ENCODE measurements at places on chromosomes 4 and X. TPM values are rescaled to one million over a fixed set of nuclear protein-coding genes. Genes with fewer than 3 reads are reported as not detected.

Gene CT83
- 0.83 TPM for total RNA-seq

Gene XAGE2
- total RNA-seq: not detected

Gene NPNT
- not detected for total RNA-seq

Gene CLTRN
- total RNA-seq: 0.85 TPM

Gene NR0B1
- total RNA-seq: 1.5 TPM

Gene BEX2
- total RNA-seq: 3.7 TPM

Gene ZNF732
- total RNA-seq: 0.08 TPM

Gene TMEM192
- total RNA-seq: 57.9 TPM

Gene TBC1D19
- 10.6 TPM for total RNA-seq

Gene FAM47E
- total RNA-seq: 0.16 TPM

Gene ABLIM2
- 0.29 TPM for total RNA-seq

Gene TRIML2
- not detected for total RNA-seq

Gene NSG1
- 81.7 TPM for total RNA-seq

Measured in SK-MEL-5 (cell line).